RCC 7860 (cell line): ENCODE measurements at places on chromosomes 13 and 19.

DNA sequence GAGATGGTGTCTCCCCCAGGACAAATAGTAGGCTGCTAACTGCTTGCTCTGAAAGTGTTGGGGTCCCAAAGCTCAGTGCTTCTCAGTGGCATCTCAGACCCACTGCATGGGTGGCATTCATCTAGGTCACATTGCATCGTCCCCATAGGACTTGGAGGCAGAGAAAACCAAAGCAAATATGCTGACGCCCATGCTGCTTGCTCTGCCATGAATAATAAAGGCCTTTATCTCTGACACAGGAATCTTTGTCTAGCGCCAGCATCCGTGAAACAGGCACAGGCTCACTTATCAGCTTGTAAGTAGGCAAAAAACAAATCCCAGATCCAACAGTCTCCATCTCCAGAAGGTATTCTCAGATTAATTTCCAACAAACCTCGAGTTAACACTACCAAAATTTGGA is 18.9 kb upstream of the IPO5 start:
- no peak for DNase-seq

- no peak for DNase-seq
Measured at GRCh38 chr13:33274264-33274663, 11.3 kb downstream of the STARD13 start.

- DNase-seq: no peak
Measured at GRCh38 chr13:50468849-50469669, 374.4 kb downstream of the DLEU7 start.

DNA sequence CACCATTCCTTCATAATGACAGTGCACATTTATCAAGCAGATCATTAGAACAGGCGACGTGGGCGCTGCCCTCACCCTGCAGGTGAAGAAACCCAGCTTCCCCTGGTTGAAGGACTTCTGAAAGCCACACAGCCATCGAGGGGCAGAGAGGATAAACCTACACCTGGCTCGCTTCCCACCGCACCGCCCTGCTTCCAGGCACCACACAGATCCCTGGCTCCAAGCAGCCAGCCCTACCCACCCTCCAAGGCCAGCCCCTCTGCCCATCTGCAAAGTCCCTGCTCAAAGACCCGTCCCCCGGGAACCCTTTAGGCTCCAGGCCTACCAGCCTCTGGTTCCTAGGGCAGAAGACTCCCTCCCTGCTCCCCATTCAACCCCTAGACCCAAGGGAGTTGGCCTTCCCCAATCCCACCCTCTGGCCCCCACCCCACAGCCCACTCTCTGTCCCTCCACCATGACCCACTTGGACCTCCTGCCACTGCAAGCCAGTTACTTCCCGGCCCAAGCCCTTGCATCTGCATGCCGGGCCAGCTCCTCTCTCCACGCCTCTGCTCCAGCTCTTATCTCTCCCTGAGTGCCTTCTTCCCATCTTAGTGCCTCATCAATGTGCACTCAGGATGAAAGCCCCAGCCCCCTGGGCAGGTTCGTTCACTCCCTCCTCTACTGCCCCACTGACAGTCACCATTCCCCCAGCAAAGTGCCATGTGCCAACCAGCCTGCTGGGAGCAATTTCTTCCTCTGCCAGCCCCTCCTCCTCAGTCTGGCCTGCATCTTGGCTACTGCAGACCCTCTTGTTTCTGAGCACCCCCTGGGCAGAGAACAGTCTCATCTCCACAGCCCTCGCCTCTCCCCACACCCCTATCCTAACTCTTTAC is 28.0 kb downstream of the PEPD start:
- DNase-seq: no peak

DNA sequence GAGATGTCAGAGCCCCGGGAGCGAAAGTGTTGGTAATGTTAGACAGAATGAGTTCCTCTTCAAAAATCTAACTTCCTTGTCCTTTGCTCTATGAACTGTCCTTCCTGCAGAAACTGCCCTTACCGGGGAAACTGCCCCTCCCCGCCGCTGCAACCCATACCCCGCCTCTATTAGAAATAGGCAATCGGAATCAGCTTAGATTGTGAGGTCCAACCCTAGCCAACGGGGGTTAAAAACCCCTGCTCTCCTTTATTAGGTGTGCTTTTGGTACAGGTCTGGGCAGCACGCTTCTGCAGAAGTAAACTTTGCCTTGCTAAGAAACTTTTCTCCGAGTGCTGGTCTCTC is 11.5 kb upstream of the CAPNS1 start:
- DNase-seq: no peak

DNA sequence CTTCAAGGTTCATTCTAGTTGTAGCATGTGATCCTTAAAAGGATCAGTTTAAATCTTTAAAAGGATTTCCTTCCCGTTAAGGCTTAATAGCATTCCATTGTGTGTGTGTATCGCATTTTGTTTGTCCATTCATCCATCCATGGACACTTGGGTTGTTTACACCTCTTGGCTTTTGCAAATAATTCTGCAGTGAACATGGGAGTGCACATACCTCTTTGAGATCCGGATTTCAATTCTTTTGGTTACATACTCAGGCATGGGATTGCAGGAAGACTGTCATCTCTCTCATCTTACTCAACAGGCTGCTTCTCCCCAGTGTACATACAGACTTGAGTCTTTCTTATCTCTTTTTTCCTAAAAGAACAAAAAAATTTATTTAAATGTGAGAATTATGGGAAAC is 1.2 kb downstream of the RNF113B start:
- no peak for DNase-seq
